ENCODE measurements at places on chromosomes 5 and 9.

DNA sequence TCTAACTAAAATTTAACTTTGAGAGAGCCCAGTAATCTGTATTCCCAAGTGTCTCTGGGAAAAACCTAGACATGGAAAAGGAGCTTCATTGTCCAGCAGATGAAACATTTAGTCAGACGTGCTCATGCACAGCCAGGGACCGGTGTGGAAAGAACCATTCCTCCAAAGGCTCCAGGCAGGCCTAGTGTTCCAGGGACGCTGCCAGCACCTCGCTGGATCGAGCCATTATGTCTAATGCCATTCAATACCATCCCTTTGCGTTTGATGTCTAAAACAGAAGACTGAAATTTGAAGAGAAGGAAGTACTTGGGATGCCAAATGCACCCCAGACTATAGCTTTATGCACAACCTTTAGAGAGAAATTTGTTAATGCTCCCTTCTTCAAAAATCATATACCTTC lies 1.4 kb upstream of the CHSY3 start:
- no peak for DNase-seq

DNA sequence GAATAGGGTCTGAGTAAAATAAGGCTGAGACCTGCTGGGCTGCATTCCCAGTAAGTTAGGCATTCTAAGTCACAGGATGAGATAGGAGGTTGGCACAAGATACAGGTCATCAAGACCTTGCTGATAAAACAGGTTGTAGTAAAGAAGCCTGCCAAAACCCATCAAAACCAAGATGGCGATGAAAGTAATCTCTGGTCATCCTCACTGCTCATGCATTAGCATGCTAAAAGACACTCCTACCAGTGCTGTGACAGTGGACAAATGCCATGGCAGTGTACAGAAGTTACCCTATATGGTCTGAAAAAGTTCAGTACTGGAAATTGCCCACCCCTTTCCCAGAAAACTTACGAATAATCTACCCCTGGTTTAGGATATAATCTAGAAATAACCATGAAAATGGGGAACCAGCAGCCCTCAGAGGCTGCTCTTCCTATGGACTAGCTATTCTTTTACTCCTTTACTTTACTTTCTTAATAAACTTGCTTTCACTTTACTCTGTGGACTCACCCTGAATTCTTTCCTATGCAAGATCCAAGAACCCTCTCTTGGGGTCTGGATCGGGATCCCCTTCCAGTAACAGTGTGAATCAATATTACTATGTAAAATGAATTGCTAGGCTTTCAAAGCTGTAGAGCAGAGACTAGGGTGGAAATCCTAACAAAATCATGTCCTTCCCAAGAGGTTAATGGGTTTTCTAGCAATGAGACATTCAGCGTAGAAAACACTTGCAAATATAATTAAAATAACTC lies 257.8 kb downstream of the KIAA0825 start:
- DNase-seq, result no peak

- DNase-seq, result no peak
These were observed 299.6 kb downstream of the EPB41L4A start for GRCh38 chr5:112119508-112119907.

- no peak for DNase-seq
These were observed 89.8 kb downstream of the ERMP1 start for GRCh38 chr9:5743109-5743508.

- no peak for DNase-seq
These were observed 137.6 kb upstream of the GPR151 start for GRCh38 chr5:146653560-146653959.

DNA sequence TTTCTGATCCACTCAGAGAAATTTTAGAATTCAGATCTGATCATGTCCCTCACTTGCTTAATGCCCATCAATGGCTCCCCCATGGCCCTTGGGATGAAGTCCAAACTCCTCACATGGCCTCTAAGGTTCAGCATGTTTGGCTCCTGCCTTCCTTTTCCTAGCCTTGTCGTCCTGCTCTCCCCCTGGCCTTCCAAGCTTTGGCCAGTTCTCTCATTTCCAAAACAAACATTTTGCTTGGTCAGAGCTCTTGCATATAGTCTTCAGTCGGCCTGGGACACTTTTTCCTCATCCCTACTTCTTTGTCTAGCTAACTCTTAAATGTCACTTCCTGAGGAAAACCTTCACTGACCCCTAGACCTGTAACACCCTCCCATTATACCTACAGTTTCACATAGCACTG lies 37.1 kb upstream of the PPP3R2 start:
- no peak for DNase-seq

DNA sequence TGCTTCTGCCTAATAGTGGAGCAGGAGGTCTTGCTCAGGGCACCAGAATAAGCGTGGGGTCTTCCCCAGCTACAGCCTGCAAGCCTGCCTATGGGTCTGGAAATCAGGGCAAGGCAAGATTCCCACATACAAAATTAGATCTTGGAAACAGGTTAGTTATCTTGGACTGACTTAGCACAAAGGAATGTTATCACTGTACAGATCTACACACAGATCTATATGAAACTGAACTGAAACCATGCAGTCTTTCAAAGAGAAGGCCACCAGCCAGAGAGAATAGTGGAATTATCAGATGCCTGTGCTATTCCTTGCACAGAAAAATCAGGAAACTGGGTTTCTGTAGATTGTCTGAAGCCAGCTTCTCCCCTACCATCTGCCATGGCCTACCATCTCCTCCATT lies 585.7 kb downstream of the ACTL7B start:
- DNase-seq, result no peak

- DNase-seq, result no peak
These were observed 358.7 kb upstream of the ITGA1 start for GRCh38 chr5:52428977-52429489.

- no peak for DNase-seq
These were observed 11.1 kb downstream of the FTMT start for GRCh38 chr5:121862801-121863200.

GRCh38 chr5:72015103-72015548 lies 92.1 kb upstream of the MAP1B start:
- peak; percentile 73 for DNase-seq

- no peak for DNase-seq
These were observed 16.2 kb upstream of the KIF2A start for GRCh38 chr5:62289813-62290212.

- DNase-seq, result no peak
These were observed 65.9 kb downstream of the ELL2 start for GRCh38 chr5:95895771-95896170.

DNA sequence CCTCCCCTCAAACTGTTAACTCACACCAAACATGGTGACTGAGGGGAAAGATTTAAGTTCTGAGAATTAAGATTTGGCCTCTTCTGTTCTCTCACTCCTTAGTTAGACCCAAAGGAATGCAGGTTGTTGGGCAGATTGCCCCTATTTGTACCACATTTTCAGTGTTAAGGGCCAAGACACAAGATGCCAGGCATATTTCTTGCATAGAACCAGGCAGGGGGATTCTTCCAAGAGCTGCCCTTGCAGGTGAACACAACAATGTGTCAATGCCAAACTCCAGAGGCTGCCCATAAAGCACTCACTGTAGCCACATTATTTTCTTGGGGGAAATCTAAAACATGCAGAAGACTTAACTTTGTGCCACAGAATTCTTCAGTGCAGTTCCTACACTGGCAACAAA lies 14.7 kb downstream of the MPDZ start:
- no peak for DNase-seq

- DNase-seq, result no peak
These were observed 12.2 kb downstream of the SLC25A25 start for GRCh38 chr9:128080206-128080605.

DNA sequence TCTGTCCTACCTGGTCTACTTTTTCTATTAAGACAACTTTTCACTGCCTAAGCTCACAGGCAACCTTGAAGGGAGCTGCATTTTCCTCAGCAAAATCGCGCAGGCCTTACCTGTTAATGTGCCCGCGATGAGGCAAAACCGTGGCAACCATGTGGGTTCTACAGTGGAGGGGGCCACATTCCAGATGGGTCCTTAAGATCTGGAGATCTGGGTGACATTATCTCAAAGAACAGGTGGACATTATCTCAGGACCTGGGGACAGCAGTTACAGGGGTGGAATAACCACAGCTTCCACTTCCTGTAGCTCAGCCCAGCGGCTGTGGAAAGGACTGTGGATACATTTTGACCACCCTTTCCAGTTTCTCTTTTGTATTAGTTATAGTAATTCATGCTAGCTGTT lies 112.8 kb upstream of the PTCH1 start:
- no peak for DNase-seq

DNA sequence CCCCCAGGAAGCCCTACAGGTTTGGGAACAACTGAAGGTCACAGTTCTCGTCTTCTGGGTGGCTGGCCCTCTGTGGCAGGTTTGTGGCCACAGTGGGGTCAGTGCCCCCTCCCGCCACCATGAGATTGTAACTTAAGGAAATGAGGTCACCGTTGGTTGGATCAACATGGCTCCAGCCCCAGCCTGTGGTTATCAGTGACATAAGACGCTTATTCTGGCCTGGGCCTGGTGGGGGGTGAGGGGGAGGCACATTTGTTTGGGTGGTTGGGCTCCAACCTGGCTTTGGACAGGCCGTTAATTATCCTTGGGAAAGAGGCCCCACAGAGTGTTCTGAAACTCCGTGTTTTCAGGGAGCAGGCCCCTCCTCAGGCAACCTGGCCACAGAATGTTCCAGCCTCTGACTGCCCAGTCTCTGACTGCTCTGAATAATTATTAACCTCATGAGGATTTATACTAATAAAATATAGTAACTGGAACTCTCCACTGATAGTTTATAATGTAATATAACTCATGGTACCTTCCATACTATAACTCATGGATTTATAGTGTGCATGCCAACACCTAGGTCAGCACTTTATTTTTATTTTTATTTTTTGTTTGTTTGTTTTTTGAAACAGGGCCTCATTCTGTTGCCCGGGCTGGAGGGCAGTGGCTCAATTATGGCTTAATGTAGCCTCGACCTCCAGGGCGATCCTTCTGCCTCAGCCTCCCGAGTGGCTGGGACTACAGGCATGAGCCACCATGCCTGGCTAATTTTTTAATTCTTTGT lies 58.0 kb upstream of the RPL26L1 start:
- no peak for DNase-seq

DNA sequence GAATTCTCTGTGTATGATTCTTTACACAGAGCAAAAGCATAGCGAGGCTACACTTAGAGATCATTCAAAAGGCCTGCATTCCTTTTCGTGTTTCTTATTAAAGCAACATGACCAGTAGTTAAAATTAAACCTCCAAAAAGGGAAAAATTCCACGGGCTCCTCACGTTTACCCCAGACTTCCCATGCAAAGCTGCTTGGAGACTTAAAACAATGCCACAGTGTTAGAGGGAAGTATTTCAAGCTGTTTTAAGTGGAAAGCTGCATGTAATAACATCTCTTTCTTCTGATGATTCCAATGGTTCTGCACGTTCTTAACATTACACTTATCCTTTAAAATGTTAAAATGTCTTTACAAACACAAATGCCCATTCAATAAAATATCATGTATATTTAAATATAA lies 405.2 kb downstream of the SEMA5A start:
- DNase-seq, result no peak

DNA sequence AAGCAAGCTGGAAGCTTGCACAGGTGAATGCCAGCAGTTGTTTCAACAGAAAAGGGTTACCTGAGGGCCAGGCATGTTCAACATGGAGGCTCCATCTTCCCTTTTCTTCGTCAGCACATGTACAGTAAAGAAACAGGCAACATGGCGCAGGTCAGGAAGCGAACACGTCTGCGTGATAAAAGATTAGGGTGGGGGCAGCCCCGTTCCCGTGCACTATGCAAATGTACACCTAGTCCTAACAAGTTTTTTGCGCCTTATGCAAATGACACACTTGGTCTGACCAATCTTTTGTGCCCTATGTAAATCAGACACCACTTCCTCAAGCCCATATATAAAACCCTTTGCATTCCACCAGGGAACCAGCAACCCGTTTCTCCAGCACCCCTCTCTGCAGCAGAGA lies 452.1 kb upstream of the PTPRD start:
- no peak for DNase-seq

- DNase-seq, result no peak
These were observed 115.1 kb downstream of the ESM1 start for GRCh38 chr5:54870271-54870670.

DNA sequence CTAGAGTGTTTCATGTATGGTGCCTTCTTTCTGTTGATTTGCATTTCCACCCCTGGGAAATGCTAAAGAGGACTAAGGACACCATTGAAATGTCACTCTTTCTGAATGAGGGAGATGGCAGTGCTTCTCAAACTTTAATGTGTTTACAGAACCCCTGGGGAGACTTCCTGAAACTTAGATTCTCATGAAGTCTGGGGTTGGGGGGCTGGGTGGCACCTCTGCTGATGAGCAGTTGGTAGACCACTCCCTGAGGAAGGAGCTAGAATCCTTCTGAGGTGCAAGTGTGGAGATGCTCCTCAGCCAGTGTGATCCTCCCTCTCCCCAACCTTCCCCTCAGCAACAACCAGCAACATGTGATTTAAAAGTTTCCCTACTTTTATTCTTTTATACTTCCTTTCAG lies 546.8 kb downstream of the LRRC70 start:
- no peak for DNase-seq

DNA sequence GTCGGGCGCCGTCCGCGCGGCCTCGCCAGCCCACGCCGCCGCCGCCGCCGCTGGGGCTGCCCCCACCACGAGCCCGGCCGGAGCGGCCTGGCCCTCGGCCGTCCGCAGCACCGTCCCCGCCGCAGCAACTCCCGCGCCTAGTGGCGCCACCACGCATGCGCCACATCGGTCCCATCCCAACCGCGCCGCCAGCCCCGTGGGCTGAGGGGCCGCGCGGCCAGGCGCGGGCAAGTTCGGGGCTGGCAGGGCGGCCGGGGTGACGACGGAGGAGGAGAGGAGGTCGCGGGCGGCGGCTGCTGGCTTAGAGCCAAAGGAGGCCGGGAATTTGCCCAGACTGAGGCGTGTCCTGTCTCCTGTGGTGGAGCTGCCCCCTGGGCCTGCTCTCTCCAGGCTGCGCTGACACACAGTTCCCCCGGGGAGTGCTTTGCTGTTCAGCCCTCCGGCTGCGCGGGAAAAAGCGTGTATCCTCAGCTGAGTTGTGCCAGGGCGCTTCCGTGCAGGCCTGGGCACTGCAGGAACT lies at the start of gene TUSC1:
Gene TUSC1, minus strand, starts transcription at position 298 of the 520 bp plus-strand sequence. Its CDS starts 132 bp downstream, at position 166.
- peak; percentile 79 for DNase-seq

- no peak for DNase-seq
These were observed 5.9 kb upstream of the SLC22A5 start for GRCh38 chr5:132363431-132364112.

DNA sequence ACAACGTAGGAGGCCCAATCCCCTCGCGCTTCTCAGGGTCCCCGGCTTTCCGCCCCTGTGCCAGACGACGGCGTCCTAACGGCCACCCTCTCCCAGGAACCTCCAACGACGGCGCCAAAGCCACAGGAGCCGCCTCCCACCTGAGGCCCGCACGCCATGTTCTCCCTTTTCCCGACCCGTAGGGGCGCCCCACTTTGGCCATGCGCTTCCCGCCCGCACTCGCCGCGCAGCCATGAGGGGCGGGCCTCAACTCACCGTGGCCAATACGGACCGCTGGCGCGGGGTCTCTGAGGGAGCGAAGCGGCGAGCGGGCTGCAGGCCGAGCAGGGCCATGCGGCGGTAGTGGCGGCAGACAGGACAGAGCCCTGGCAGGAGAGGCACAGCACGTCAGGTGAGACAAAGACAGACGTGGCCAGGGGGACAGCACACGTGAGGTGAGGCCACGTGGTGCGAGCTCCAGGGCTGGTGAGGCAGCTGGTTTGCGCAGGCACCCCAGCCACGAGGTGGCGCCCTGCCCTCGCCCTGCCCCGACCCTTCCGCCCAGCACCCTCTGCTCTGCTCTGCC lies 1005.5 kb upstream of the PTPRD start:
- DNase-seq, result no peak

GRCh38 chr9:94825611-94825958 lies 99.1 kb downstream of the AOPEP start:
- DNase-seq, result no peak

- no peak for DNase-seq
These were observed 85.2 kb downstream of the SPRY4 start for GRCh38 chr5:142239394-142240159.

GRCh38 chr5:72709341-72709740 lies 107.1 kb upstream of the TNPO1 start:
- DNase-seq, result no peak

Data from NCI-H1092 (cell line).